B cell (primary cell): ENCODE measurements at places on chromosomes 5 and 9. TPM values are rescaled to one million over a fixed set of nuclear protein-coding genes. Genes with fewer than 3 reads are reported as not detected.

Gene PCAT7
- polyA plus RNA-seq = not detected in 2 replicates

Gene HTR1A
- polyA plus RNA-seq = not detected in 2 replicates

Gene DIMT1
- 16.0 and 30.8 TPM in 2 replicates for polyA plus RNA-seq

Gene IFNA2
- polyA plus RNA-seq = not detected in 2 replicates

Gene BRINP1
- not detected in 2 replicates for polyA plus RNA-seq

Gene FGD3
- 120 and 130 TPM in 2 replicates for polyA plus RNA-seq

Gene PHYHD1
- polyA plus RNA-seq = 2.0 and 4.4 TPM in 2 replicates

Gene PTGS1
- polyA plus RNA-seq = 14.6 and 15.3 TPM in 2 replicates

Gene PCDHGB3
- polyA plus RNA-seq = 0.33 and 0.52 TPM in 2 replicates

Gene PRRX2
- not detected in 2 replicates for polyA plus RNA-seq

Gene PLEKHG4B
- 0.10 TPM in 1 of 2 replicates, not detected in the other for polyA plus RNA-seq

GRCh38 chr5:2861605-2862004 is 110.1 kb upstream of the IRX2 start:
- DNase-seq = no peak

GRCh38 chr9:84556556-84556955 is 113.0 kb upstream of the NTRK2 start:
- DNase-seq = no peak

DNA sequence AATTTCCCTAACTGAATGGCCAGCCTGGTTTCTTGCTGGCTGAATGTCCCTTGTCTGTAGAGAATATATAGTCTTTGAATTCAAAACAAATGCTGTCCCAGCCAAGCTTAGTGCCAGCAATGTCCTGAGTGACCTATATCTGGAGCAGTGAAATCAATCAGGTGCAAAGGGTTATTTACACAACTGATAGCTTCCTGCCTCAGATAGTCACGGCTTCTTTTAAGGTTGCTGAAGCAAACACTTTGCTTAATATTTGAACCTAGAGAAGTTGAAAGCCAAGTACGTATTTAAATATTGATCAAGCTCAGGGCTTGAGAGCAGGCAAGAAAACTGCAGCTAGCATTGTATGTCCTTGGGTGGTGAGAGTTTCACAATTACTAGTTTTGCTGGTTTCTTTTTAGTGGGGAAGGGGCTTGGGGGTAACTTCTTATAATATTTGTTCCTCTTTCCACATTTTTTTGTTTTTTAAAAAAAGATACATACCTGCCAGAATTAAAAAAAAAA is 2.0 kb upstream of the ARHGEF28 start:
- DNase-seq = no peak

DNA sequence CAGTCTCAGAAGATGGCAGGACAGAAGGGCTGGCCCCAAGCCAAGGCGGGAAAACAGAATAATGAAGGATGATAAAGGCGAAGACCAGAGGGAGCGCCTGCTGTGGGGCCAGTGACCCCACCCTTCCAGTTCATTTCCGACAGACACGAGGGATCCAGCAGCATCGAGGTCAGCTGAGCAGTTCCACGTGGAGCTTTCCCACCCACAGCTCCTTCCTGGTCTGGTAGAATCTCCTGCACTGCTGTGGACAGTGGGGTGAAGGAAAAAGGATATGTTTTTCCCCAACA is 265.9 kb upstream of the VLDLR start:
- no peak for DNase-seq

DNA sequence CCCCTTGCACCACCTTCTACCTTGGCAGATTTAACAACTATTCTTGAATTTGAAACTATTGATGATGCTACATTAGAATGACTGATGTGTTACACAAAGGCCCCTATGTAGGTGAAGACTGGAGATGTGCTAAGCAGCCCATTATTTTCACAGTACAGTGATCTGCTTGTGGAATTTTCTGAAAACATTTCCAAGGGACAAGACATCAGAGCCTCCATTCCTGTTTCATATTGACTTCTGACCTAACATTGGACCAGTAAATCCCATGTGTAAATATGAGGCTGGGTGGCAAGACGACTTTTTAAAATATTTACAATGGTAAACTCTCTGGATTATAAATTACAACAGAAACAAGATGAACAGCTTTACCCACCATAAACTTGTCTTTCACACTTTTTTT is 265.8 kb upstream of the EFNA5 start:
- DNase-seq = no peak

- no peak for DNase-seq
Observed at GRCh38 chr5:97124335-97124734, 18.1 kb downstream of the LIX1 start.

DNA sequence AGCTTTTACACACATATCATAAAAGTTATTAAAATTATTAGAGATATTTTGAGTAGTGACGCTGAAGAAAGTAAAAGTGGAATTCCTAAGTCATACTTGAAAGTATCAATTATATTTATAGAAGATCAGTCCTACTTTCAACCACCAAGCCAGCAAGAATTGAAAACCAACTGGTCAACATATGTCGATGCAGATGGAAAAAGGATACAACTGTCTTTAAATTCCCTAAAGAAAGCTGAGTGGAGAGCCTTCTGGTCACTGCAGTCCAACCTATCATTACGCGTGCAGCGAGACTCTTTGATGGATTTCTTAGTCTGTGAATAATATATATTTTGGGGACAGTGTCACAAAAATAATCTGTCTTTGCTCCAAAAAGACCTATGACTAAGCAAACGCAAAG is 15.3 kb downstream of the MEF2C start:
- no peak for DNase-seq

DNA sequence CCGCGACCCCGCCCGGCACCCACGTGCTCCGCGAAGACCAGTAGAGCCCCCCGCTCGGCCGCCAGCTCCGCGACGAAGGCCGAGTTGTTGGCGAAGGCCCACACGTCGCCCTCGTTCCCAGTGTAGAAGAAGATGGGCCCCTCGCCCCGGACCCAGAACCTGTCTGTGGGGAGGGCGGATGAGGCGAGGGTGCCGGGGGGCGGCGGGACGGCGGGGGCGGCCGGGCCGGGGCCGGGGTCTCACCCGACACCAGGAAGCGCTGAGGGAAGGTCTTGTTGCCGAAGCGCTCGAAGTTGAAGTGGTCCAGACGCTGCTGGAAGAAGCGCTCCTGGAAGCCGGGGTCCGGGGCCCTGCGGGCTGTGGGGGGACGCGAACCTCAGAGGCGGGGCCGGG is 317 bp downstream of the DPP7 start:
- no peak for DNase-seq

- no peak for DNase-seq
Observed at GRCh38 chr9:136543280-136543679, 2.6 kb downstream of the NOTCH1 start.

GRCh38 chr9:87179553-87180340 is 232.4 kb upstream of the GAS1 start:
- no peak for DNase-seq

DNA sequence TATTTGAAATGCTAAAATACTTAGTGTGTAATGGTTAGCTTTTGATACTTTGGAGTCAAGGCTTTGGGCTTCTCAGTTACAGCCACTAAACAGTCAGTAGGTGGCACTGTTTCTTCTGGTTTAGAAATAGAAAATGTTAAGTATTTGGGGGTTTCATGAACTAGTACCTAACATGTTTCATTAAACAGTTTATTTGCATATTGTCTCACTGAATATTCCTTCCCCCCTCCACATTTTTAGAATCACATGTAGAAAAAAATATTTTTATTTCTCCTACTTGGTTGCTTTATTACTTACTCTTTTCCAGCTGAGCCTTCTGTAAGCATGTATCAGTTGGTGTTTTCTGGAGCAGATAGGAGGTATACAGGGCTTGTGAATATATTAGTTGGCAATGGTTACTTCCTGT is 48.0 kb downstream of the IPO11 start:
- DNase-seq = peak; percentile 45

DNA sequence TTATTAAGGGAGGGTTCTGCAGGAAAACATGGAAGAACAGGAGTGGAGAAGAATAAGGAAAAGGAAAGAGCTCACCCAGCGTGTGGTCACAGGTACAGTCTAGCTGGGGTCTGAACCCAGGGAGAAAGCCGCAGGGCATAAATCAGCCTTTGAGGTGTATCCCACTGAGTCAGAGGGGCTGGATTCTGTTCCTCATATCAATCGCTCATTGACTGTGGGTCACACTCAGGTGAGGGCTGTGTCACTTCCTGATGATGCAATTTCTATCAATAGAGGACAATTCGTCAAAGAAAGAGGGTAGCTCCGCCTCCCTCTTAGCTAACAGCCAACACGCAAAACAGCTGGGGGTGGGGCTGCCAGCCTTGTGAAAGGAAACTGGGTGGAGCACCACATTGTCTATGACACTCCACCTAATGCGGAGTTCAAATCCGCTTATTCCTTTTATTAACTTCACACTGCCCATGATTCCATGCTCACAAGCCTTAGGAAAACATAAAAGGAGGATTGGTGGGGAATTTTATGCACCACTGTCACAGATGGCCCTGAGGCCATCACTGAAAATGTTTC is 176.2 kb downstream of the ICE1 start:
- no peak for DNase-seq

GRCh38 chr5:174309131-174309795 is 263.8 kb downstream of the NSG2 start:
- no peak for DNase-seq

DNA sequence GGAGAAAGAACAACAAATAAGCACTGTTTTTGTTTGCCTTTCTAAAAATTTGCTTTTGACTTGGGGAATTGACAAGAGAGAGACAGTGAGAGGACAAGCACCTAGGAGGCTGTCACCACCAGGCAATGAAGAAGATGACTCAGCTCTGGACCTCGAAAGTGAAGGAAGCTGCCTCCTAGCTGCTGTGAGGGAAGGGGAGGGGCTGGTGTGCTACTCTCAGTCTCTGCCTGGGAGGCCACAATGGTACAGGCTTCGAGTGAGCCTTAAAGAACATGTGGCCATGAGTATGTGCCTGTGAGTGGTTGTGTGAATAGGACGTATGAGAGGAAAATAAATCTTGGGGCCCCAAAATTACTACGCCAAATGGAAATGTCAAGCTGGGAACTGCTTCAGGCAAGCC is 7.1 kb upstream of the PLK2 start:
- DNase-seq = no peak

- DNase-seq = no peak
Observed at GRCh38 chr5:127832067-127832466, 128.9 kb downstream of the CCDC192 start.

DNA sequence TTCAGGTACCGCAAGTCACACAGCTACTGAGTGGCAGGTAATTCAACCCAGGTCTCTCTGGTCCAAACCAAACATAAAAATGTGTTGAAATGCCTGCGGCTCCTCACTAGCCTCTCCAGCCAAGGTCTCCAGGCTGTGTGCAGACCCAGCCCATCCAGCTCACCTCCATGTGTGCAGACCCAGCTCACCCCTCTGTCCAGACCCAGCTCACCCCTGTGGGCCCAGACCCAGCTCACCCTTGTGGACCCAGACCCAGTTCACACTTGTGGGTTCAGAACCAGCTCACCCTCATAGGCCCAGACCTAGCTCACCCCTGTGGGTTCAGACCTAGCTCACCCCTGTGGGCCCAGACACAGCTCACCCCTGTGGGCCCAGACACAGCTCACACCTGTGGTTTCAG is 188.0 kb upstream of the ADCY2 start:
- no peak for DNase-seq

GRCh38 chr5:173413471-173413982 is 85.3 kb upstream of the STC2 start:
- DNase-seq = no peak

- DNase-seq = no peak
Observed at GRCh38 chr5:7755958-7756357, 95.0 kb downstream of the CFAP90 start.

- no peak for DNase-seq
Observed at GRCh38 chr5:141841378-141842180, 36.6 kb downstream of the PCDH1 start.

DNA sequence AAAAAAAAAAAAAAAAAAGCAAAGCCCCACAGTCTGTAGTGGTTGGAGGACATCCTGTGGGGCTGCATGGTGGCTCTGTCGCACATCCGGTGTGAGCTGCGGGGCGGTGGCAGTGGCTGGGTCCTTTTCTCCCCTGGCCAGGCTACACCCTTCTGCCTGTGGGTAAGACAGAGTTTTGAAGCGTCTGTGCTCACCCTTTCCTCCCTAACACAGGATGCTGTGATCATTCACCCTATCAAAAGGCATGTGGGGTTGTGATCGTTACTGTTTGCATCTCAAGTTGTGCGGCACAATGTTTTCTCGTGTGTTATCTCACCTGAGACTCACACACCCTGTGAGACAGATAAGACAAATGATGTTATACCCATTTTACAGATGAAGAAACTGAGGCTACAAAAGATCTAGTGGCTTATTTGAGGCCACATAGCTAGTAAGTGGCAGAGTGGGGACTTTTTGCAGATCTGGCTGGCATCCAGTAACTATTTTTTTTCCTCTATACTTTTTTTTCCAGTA is 17.5 kb downstream of the IRF1 start:
- peak; percentile 88 for DNase-seq

GRCh38 chr9:98037357-98037756 is 19.2 kb upstream of the NANS start:
- DNase-seq = no peak

GRCh38 chr5:136482206-136482605 is 116.9 kb upstream of the TRPC7 start:
- DNase-seq = no peak

DNA sequence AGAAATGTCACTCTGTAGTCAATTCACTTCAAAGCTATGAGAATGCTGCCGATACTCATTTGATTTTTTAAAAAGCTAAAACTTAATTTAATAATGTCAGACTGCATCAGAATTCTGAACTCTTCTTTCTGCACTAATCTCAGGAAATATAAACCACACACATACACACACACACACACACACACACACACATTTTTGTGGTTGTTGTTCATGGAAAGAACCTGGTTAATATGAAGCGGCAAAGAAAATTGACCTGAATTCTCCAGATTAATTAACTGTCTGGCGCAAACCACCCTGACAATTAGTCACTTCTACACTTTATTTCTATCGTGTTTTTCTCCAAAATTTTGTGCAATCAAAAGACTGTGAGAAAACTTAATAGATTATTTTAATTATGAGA is 740.5 kb downstream of the TLE1 start:
- DNase-seq = no peak

- no peak for DNase-seq
Observed at GRCh38 chr5:143593723-143594122, 190.2 kb upstream of the NR3C1 start.

DNA sequence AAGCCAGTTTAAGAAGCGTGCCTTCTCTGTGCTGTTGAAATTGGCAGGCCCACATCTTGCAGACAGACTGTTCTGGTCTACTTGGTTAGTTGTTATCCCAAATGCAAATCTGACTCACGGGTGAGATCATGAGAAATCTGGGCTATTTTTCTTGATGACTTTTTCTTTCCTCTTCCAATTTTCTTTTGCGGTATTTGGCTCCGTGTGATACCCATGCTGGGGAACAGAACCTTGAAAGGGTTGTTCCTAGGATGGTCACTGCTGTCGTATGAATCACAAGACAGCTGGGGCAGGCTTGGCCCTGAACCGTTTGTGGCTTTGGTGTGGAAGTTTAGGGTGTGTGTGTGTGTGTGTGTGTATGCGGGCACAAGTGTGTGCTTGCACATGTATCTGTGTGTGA is 24.6 kb downstream of the PDZD2 start:
- DNase-seq = no peak

GRCh38 chr5:81922854-81923279 is 49.0 kb upstream of the ATG10 start:
- no peak for DNase-seq

- DNase-seq = peak; percentile 8
Observed at GRCh38 chr5:154273028-154273617, 82.6 kb downstream of the GALNT10 start.
